ENCODE measurements at places on chromosomes 7 and 10.
A peak's percentile ranks its signal among the peaks of the same experiment; 100 is the strongest.

DNA sequence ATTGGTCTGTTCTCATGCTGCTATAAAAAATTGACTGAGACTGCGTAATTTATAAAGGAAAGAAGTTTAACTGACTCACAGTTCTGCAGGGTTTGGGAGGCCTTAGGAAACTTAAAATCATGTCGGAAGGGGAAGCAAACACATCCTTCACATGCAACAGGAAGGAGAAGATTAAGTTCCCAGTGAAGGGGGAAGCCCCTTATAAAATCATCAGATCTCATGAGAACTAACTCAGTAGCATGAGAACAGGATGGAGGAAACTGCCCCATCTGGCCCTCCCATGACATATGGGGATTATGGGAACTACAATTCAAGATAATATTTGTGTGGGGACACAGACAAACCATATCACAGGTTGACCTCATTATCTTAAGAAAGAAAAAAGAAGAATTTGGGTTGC, 134.5 kb downstream of the PPP1R3A start:
- DNase-seq = no peak

DNA sequence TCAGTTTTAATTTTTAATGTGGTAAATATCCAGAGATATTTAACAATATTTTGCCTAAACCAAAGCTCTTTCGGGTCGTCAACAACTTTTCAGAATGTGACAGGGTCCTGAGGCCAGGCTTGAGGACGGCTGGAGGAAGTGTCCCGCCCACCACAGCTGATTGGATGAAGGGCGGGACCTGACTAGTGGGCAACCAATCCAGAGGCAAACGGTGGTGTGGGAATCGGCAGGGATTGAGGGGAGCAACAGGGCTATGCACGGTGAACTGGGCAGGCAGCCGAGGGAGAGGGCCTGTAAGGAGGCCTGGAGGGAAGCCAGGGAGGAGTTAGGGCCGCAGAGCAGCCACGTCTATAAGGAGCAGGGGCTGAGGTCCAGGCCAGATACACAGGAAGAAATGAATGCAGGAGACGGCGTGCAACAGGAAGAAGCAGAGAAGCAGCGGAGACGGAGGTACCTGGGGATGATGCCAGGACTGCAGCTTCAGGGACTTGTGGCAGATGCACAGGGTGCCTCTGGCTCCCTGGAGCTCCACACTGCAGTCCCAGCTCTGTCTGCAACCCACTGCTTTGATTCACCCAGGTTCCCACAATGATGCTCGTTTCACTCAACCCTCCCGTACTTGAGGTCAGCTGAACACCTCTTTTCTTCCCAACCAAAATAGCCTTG, 46.1 kb upstream of the ZMIZ1 start:
- DNase-seq = peak; percentile 27

- no peak for DNase-seq
These were observed 201.5 kb upstream of the GPR26 start for GRCh38 chr10:123464430-123465323.

- DNase-seq = no peak
These were observed 53.2 kb downstream of the SLC18A2 start for GRCh38 chr10:117294039-117294645.

DNA sequence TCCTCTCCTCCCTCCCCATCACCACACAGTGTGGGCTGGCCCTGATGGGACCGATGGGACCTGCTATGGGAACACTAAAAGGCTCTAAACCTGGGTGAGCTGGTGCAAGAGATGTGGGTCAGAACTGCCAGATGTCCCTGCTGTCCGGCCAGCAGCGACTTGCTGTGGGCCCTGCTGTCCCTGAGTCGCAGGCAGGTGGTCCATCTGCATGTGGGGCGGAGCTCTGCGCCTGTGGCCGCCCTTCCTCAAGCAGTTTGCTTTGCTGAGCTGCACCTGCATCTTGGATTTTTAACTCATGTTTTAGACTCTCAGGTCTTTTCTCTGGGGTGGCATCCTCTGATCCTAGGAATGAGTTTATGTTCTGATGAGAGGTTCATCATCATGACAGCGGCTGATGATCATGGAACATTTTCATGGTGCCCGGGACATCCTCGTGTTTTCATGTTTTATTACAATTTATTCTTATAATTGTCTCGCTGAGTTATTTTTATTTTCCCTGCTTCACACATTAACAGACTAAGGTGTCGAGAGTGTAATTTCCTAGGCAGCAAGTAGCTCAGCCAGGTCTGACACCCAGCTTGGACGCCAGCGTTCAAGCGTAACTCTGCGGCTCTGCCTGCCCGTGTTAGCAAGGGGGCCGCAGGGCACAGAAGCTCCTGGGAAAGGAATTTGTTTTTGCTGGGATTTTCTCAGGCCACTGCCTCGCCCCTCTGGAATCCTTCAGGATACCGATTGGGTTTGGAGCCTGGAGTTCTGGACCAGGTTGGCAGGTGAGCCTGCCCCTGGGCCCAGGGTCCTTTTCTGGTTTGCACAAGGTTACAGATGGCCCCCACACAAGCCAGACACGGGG, 615.2 kb upstream of the FOXK1 start:
- no peak for DNase-seq

DNA sequence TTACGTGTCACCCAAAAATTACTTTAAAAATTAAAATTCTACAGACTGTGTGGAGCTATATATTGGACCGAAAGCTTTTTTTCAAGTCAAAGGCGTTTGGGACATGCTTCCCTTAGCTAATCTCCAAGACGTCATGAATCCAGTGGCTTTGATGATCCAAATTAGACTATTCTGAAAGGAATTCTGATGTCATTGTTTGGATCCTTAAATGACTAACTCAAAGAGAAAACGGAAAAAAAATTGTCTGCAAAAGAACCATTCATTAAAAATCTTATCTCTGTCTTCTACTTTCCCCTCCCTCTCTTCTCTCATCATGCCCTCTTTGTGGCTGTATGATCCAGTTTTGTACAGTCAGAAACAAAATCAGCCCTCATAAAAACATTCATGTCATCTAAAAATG, 161.8 kb downstream of the ETV1 start:
- DNase-seq = no peak

DNA sequence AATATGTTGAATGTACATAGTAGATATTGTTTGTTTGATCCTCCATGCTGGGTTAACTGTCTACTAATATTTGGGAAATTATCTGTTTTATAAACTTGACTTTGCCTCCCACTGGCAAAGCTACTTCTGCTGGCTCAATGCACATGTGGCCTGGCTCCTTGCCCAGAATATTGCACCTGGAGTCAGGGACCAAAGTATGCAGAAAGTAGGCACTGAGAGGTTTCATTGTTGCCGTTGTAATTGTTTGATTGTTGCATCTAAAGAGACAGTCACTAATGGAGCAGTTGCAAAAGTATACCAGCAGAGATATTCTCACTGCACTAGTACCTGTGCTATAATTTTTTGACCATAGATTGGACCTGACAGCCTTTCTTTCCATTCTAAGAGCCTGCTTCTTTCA, 137.8 kb upstream of the CNTNAP2 start:
- no peak for DNase-seq

- no peak for DNase-seq
These were observed 31.3 kb downstream of the FAM204A start for GRCh38 chr10:118310822-118311221.

DNA sequence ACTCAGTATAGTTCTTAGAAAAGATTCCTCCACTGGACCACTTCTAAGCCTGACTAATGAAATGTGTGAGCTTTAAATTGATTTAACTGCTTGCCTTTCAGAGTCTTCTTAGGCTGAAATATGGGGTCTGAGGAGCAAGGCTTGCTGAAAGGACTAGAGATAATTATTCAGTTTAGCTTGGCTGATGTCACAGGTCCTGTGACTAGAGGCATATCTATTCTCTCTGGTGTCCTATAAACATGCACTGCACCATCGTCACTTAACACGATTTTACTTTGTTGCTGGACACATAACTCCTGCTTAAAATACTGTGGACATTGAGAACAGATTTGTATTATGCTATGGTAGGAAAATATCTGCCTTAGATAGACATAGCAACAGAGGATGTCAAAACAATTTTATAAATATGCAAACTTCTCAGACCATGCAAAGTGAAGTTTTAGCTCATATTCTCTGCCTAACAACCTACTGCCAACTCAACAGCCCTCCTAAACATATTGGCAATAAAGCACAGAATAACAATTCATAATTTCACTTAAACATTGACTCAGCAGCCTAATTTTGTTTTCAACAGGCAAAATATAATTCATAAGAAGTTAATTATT, 80.2 kb downstream of the RNF133 start:
- no peak for DNase-seq

- DNase-seq = no peak
These were observed 11.5 kb downstream of the CISD1 start for GRCh38 chr10:58280477-58280876.

DNA sequence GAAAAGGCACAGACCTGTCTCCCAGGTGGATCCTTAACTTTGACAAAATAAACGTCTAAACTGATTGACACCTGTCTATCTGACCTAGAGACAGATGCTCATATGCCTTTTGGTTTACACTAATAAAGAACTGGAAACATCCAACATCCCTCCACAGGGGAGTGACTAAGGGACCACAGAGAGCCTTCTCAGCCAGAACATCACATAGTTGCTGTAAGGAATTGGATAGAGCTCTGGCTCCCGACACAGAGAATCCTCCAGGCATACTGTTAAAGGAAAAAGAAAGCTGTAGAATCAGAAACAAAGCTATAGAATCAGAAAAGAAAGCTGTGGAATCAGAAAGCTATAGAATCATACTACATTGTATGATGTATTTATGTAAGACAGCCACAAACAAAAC, 258.8 kb downstream of the STK31 start:
- DNase-seq = no peak

- DNase-seq = no peak
These were observed 54.9 kb downstream of the KCNMA1 start for GRCh38 chr10:77582710-77583115.

DNA sequence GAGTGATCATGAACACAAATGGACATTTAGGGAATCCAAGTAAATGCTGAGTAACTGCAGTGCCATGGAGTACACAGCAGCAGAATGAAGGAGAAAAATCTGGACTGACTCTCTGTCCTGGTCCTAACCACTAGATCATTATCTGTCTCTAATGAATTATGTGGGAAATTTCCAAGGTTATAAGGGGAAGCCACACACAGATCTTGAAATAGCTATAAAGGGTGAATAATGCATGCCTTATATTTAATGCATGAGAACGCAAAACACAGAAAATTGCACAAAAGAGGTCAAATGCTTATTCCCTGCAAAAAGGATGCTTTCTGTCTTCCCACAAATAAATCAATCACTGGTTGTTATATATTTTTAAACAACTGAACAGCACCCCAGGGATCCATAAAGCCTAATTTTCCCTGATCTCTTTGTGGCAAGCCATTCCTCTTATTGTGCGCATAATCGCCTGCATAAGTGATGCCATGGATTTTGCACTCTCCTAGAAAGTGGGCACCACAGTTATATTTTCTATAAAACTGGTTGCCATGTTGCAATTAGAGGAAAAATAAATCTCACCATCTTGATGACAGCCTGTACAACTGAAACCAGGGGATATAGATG, 201.8 kb downstream of the XPNPEP1 start:
- DNase-seq = no peak

GRCh38 chr10:88154596-88155250, 291.3 kb downstream of the PTEN start:
- no peak for DNase-seq

DNA sequence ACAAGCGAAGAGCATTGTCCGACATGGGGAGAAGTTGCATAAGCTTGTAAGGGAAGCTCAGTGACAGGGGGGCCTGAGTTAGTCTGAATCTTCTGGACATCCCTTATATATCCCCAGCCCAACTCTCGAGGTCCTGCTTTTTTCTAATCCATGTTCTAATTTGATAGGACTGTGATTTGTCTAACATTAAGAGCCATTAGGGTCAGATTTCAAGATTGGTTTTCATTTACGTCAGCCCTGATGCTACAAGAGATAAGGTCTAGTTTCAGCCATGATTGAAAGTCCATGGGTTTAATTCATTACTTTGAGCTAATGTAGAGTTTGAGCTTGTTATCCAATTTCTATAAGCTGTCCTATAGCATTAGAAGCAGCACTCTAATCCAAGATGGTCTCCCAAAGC, 20.3 kb downstream of the TLX1 start:
- DNase-seq = no peak

Data from GM12864 (cell line).